ENCODE measurements at places on chromosomes 1 and 21.

DNA sequence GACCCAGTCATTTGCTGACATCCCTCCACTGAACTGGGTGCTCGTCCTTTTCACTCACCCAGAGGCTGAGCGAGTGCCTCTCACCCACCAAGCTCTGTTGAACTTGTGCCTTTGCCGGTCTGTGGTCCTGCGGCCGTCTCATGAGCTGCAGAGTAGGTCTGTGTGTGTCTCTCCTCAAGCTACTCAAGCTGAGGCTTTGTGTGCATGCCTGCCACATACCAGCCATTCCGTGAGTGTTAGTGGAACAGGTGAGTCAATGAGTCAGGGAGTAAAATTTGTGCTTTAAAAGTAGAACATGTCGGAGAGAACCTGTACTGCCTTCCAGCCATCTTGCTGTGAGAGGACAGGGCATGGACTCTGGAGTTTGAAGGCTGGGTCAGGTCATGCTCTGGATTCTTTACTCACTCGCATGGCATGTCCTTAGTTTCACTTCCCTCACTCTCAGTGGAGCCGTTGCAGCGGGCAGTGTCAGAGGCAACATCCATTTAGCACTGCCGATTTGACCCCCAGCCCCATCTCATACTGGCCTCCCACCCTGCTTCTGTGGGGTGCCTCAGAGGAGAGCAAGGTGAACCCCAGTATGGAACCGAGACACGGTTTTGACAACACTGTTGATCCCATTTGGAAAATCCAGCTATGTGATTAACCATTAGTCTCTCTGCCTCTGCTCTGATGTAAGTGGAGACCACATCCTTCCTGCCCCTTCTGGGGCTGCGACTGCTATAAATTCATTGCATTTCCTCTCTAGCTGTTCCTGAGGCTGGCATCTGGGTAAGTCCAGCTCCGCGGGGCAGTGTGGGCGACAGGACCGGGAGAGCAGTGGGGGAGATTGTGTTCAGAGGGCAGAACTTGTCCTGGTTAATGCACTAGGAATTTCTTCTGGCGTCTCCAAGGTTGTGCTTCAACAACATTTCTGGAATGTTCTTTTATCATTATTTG, at the start of gene NLRP3:
TSS of gene NLRP3 (plus strand) at position 751 of the 939 bp plus-strand sequence. CDS start 2,628 bp downstream, outside the sequence.
- DNase-seq = no peak

DNA sequence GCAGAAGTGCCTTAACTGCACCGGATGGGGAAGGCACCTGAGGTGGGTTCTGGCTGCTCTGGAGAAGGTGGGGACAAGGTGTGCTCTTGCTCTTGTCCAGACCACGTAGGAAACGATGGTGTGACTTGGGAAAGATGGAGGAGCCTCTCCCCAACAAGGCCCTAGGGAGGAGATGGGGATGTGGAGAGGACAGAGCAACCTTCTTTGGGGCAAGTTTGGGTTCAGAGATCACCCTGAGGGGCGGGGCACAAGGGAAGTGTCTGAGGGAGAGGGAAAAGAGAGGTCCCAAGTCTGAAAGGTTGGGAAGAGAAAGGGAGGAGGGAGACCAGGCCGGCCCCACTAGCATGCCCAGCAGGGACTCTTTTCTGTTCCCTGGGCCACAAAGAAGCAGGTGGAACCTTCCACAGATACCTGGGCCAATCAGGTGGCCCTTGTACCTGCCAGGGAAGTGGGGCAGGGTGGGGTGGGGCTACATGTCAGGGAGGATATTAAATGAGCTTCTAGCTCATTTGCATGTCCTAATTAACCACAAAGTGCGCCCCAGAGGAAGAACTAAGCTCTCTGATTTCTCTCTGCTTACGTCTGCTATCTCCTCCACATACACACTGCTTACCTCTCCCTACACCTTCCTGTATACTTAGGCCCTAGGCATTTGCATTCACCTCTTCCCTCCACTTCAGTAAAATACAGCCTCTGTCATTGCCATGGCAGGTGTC, 15.9 kb downstream of the INKA2 start:
- DNase-seq = no peak

DNA sequence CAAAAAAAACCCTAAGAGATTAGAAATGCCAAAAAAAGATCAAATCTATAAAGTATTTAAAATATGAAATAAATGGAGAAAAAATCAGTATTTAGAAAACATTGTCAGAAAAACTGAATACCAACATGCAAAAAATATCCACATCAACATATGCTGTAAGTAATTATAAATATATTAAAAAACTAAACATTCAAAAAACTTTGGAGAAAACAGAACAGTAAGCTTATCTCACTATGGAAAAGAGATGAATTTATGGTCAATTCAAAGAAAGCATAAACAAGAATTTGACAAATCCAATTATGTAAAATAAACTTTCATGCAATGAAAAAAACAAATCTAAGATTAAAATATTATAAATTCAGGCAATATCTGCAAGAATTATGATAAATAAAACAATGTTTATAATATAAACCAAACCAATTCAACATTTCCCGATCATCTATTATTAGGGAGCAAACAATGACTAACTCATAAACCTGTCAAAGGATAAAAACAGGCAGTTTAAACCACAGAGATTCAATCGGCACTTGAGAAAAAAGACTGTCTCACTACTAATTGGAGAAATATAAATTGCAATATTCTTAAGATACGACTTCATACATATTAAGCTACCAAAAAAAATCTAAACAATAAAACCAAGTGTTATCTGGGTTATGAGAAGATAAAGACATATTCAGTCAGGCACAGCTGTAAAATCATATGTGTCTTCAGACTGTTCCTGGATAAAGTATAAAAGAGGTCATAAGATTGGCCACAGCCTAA, 21.8 kb downstream of the EYA3 start:
- DNase-seq = no peak

DNA sequence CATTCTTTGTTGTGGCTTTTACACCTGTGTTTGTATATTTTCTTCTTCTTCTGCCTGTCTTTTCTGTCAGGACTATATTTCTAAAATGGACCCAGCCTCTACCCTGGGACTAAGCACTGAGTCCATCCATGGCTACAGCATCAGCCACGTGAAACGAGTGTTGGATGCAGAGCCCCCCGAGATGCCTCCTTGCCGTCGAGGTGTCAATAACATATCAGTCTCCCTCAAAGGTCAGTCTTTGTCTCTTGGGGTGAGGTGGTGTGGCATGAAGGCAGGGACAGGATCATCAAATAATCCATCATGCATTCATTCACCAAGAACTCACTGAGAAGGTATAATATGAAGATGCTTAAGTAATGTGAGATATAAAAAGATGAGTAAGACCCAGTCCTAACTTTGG, 19.1 kb upstream of the IPO9 start:
- no peak for DNase-seq

GRCh38 chr1:11493972-11494655, 15.2 kb downstream of the DISP3 start:
- no peak for DNase-seq

DNA sequence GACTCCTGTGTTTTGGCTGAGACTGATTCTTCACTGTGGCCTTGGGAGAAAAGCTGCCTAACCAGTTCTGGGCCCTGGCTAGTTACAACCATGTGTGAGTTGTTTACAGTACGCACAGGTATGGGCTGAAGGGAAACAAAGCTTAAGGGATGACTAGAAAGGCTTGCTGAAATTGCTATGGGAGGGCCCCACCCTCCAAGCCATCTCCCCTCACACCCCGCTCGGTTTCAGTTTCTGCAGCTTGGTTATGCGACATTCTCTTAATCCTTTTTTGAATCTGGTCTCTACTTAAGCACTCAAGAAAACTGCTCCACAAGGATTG, 43.1 kb downstream of the PBX1 start:
- no peak for DNase-seq

GRCh38 chr1:6126521-6127067, 53.5 kb downstream of the CHD5 start:
- DNase-seq = no peak

DNA sequence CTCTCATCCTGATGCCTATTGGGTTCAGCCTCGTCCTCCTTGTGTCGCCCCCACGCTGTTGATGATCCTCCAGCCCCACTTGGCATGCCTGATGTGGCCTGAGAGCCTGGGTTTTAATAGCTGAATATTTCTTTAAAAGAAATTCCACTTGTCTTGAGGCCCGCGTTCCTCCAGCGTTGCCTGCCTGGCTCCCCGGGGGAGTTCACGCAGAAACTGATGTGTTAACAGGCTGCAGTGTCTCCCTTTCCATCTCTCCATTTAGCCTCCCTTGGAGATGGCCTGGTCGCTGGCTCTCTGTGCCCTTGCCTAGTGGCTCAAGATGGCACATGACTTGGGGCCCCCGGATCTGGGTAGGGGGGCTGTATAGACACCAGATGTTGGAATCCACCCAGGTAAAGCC, 9.5 kb downstream of the ACTL8 start:
- no peak for DNase-seq

- DNase-seq = no peak
These were observed 387.2 kb downstream of the PTPRU start for GRCh38 chr1:29623501-29623900.

DNA sequence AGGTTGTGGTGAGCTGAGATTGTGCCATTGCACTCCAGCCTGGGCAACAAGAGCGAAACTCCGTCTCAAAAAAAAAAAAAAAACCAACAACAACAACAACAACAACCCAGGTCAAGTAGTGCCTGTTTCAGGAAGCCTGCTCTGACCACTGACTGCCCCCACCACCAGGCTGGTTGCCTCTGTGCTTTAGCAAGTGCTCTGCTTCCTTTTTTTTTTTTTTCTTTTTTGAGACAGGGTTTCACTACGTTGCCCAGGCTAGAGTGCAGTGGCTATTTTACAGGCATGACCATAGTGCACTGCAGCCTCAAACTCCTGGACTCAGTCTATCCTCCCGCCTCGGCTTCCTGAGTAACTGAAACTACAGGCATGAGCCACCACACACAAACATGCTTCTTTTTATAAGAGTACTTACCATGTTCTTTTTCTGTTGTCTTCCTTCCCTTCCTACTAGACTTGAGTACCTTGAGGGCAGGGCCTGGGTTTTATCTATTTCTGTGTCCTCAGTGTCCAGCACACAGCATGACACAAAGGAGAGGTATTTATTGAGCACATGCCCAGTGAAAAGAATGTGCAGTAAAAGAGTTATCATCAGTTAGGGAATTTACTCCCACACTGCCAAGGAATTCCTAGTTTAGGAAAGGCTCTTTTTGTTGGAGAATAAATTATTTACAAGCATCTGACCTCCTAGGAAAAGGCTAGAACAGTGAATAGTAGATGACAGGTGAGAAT, 9.9 kb upstream of the COA7 start:
- no peak for DNase-seq

GRCh38 chr1:91021686-91022517, at the start of gene ZNF644:
ZNF644 (minus strand) TSS chr1:91022035; CDS start chr1:90982353, 39,682 bp downstream.
- peak; percentile 65 for DNase-seq

DNA sequence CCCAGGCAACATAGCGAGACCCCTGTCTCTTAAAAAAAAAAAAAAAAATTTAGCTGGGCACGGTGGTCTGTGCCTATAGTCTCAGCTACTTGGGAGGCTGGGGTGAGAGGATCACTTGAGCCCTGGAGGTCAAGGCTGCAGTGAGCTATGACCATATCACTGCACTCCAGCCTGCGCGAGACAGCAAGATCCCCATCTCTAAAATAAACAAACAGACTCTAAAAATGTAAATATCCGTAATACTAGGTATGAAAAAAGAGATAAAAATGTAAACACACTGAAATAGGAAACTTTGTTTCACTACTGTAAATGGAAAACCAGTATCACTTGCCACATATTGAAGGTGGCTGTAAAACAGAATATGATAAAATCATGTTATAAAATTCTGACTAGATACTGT, 17.2 kb downstream of the ADAR start:
- DNase-seq = no peak

- no peak for DNase-seq
These were observed 46.7 kb upstream of the GUCA2A start for GRCh38 chr1:42211224-42211623.

GRCh38 chr1:201625226-201625761, 86.4 kb downstream of the NAV1 start:
- peak; percentile 42 for DNase-seq

- no peak for DNase-seq
These were observed 474.3 kb upstream of the C1orf87 start for GRCh38 chr1:60547821-60548220.

DNA sequence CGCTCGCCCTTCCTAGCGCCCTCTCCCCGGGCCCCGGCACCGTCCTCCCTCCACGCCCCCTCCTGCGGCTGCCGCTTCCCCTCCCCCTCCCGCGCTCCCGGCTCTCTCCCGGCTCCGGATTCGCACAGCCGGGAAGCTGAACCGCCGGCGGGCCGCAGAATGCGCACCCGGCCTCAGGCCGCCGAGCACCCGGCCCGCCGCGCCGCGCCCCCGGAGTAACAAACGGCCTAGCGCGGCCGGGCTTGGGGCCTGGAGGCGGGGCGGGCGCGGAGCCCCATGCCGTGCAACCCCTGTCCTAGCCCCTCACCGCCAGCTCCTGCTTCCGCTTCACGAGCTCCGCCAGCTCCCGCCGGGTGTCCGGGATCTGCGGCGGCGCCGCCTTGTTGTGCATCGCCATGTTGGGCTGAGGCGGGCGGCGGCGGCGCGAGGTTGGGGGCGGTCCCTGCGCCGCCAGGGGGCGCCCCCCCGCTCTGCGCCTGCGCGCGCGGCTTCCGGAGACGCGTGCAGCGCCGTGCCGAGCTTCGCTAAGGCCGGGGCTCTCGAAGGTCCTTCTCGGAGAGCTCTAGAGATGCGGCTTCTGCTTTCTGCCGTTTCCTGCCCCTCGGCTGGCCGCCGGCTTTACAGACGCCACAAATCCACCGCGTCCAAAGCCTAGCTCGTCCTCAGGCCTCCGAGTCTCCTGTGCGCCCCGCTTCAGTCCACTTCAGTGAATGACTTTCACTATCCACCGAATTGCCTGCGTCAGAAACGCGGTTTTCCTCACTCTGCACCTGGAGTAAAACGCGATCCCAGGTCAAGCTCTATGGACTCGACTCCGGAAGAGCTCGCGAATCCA, at the start of gene MEAF6:
TSS of gene MEAF6 (minus strand) at position 417 of the 835 bp plus-strand sequence. CDS start at position 397, 20 bp downstream.
- peak; percentile 47 for DNase-seq

GRCh38 chr1:42932442-42932941, 26.2 kb downstream of the SLC2A1 start:
- no peak for DNase-seq

DNA sequence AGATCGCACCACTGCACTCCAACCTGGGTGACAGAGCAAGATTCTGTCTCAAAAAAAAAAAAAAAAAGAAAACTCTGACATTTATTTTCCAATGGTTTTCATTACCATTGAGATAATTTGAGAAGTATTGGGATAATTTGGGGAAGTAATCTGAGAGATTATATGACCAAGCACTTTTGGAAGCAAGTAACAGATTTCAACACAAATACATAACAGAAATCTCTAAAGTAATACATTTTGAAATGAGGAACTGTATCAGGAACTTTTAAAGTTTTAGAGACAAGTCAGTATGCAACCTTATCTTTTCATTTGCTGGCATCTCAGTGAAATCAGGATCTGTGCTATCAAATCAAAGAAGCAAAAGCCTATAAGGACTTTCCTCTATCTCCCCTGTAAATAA, 25.4 kb upstream of the SLC16A1 start:
- DNase-seq = no peak

DNA sequence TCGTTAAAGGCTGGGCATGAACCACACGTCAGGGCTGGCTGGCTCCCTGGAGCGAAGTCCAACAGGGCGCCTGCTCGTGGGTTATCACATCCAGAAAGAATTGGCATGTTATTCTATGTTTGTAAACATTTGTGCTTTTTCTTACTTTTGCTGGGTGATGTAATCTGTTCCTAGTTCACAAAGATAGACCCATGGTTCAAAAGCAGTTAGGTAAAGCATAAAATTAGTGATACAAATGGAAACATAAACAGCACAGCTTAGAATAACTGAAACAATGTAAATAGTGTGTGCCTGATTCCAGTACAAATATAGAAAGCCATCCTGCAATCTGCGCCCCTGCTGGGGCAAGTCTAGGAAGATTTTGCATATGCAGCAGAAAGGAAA, 184.0 kb upstream of the C1orf174 start:
- no peak for DNase-seq

- DNase-seq = peak; percentile 41
These were observed 181.8 kb upstream of the FMN2 start for GRCh38 chr1:239909898-239910297.

GRCh38 chr1:202501281-202501680, 152.8 kb downstream of the PPP1R12B start:
- DNase-seq = no peak
